ENCODE measurements at places on chromosomes 1 and 21. TPM values are rescaled to one million over a fixed set of nuclear protein-coding genes. Genes with fewer than 3 reads are reported as not detected.

WDR3 gene
- 44.4 TPM for total RNA-seq

CFHR1 gene
- total RNA-seq: not detected

C1orf105 gene
- total RNA-seq: not detected

C1orf115 gene
- total RNA-seq: 0.87 TPM

MOB3C gene
- 12.8 TPM for total RNA-seq

NGF gene
- not detected for total RNA-seq

CLDN14 gene
- total RNA-seq: not detected

NHLH1 gene
- total RNA-seq: 0.68 TPM

GCLM gene
- 16.9 TPM for total RNA-seq

S100A13 gene
- 6.0 TPM for total RNA-seq

S1PR1 gene
- total RNA-seq: 125 TPM

GPR52 gene
- 0.57 TPM for total RNA-seq

SLC16A1 gene
- total RNA-seq: 51.5 TPM

GJA5 gene
- not detected for total RNA-seq

LMOD1 gene
- not detected for total RNA-seq

GPR153 gene
- 0.73 TPM for total RNA-seq

CHI3L1 gene
- 0.49 TPM for total RNA-seq
